ENCODE measurements at places on chromosomes 12 and 14.

GRCh38 chr14:85566603-85567002 lies 36.7 kb downstream of the FLRT2 start:
- H3K36me3 ChIP-seq = peaks cover 1% of the 10 kb centered on the region
- DNase-seq = no peak

- H3K4me3 ChIP-seq = no peak overlapping the region
- H3K27me3 ChIP-seq = no peaks in the 10 kb centered on the region
- DNase-seq = no peak
Measured at GRCh38 chr14:24343795-24344660, 4.2 kb upstream of the RIPK3 start.

DNA sequence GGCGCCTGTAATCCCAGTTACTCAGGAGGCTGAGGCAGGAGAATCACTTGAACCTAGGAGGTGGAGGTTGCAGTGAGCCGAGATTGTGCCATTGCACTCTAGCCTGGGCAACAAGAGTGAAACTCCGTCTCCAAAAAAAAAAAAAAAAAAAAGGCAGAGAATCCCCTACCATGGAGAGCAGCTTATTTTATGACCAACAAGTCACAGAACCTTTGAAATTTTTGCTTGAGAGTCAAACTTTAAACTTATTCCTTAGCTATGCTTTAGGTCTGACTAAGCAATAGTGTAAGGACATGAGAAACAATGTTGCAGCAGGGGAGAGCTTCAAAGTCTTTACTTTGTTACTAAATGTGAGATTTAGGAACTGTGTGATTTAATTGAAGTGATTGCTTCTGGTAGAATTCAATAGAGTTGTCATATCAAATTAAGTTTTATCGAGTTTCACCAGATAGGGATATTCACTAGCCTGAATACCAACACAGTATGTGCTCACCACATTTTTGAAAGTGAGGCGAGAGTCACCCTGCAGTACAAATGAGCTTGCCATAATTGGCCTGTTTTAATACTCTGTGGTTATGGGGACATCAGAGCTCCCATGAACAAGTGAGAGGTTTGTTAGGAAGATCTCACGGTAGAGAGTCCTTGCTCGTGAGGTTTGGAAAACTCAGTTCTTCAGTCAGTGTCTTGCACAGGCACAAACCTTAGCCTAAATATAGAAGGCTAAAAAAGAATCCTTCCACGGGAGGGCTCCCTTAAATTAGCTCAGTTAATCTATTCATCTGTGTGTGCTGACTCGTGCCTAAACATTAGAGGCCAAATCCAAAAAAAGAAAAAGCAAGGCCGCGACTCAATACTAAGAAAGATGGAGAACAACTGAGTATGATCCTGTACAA lies 108.6 kb downstream of the SAMD4A start:
- DNase-seq = no peak
- no peaks in the 10 kb centered on the region for H3K36me3 ChIP-seq
- no peaks in the 10 kb centered on the region for H3K27me3 ChIP-seq

GRCh38 chr12:116002890-116003536 lies 274.5 kb downstream of the MED13L start:
- H3K36me3 ChIP-seq = peaks cover 64% of the 10 kb centered on the region
- H3K4me1 ChIP-seq = peaks cover 13% of the 10 kb centered on the region
- no peak overlapping the region for H3K4me3 ChIP-seq
- H3K27me3 ChIP-seq = no peaks in the 10 kb centered on the region
- no peak for DNase-seq

DNA sequence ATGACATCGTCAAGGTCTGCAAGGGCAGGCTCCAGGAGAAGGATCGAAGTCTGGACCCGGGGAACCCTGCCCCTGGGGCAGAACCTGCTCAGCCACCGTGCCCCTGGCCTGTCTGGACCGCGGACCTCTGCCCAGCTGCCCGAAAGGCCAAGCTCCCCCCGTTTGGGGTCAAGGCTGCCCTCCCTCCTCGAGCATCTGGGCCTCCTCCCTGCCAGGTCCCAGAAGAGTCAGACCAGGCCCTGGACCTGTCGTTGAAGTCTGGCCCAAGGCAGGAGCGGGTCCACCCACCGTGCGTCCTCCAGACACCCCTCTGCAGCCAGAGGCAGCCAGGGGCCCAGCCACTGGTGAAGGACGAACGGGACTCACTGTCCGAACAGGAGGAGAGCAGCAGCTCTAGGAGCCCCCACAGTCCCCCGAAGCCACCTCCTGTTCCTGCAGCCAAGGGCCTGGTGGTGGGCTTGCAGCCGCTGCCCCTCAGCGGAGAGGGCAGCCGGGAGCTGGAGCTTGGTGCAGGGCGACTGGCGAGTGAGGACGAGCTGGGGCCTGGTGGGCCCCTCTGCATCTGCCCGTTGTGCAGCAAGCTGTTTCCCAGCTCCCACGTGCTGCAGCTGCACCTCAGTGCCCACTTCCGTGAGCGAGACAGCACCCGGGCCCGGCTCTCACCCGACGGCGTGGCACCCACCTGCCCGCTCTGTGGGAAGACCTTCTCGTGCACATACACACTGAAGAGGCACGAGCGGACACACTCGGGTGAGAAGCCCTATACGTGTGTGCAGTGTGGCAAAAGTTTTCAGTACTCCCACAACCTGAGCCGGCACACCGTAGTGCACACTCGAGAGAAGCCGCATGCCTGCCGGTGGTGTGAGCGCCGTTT lies 856 bp downstream of the ZBTB42 start:
- peak overlapping the region; percentile 81 for H3K4me3 ChIP-seq
- H3K36me3 ChIP-seq = no peaks in the 10 kb centered on the region
- DNase-seq = no peak
- no peaks in the 10 kb centered on the region for H3K27me3 ChIP-seq
- peak overlapping the region; percentile 91 for H3K27ac ChIP-seq

DNA sequence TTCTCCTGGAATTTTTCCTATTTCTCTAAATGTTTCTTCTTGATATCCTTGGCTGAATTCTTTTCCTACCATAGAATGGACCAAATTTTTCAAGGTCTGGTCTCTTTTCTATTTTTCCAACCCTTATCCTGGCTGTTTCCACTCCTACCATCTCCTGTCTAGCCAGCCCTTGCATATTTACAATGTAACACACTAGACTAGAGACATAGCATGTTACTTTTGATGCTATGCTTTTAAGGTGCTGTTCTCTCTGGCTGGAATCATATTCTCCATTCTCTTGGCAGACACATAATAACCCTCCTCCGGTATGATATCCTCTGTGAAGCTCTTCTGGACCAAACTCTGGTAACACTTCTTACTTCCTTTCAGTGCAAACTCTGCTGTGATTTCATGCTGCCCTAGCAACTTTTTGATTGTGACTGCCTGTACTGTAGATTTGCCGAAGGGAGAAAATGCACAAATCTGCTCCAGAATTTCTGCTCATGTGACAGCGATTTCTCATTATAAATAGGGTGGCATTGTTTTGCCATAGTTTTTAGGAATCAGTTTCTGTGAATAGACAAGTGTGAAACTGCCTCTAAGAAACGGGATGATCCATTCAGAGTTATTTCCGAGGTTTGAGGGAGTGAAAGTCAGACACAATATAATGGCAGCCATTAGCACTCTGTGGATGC lies 284.4 kb downstream of the MDGA2 start:
- no peaks in the 10 kb centered on the region for H3K4me1 ChIP-seq
- H3K36me3 ChIP-seq = no peaks in the 10 kb centered on the region
- H3K27me3 ChIP-seq = no peaks in the 10 kb centered on the region
